ENCODE measurements at places on chromosomes 3 and 15.

DNA sequence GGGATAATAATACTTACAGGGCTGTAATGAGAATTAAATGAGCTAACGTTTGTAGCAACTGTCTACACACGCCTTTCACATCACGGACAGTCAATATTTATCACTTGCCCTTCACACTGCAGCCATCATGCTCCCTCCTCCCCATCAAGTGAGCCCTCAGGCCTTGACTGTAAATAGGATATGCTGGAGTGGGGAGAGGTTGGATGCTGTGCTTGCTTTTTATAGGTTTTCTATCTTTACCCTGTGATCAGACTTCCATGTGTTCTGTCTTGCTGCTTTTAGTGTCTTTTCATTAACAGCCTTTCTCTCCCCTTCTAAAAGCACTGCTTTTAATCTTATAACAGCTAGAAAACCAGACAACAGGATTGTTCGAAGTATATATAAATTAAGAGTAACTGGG, 12.8 kb upstream of the MAGEF1 start:
- no peak for DNase-seq

DNA sequence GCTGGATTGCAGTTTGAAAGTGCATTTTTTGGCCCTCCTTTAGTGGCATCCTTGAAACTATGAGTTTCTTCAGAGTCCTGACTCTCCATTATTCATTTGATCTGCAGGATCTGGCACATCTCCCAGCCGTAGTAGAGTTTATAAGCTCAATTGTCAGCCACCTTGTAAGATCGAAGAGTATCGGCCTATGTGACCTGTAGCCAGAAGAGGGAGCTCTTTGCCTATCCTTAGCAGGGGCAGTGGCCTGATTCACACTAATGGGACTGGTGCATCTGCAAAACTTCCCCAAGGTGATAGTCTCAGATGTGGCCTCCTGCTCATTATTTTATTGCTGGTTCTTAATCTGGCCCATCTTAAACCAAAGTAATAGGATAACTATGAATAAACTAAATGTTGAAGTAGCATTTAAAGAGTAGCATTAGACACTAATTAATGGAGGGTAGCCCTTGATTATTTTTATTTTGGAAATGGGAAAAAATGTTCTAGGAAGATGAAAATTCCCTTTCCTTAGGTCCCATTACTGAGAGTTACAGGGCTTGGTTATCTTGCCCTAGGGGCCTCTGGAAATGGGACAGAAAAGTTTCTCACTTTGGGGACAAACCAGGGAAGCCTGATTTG, 21.2 kb downstream of the GCSAM start:
- peak; percentile 20 for DNase-seq

DNA sequence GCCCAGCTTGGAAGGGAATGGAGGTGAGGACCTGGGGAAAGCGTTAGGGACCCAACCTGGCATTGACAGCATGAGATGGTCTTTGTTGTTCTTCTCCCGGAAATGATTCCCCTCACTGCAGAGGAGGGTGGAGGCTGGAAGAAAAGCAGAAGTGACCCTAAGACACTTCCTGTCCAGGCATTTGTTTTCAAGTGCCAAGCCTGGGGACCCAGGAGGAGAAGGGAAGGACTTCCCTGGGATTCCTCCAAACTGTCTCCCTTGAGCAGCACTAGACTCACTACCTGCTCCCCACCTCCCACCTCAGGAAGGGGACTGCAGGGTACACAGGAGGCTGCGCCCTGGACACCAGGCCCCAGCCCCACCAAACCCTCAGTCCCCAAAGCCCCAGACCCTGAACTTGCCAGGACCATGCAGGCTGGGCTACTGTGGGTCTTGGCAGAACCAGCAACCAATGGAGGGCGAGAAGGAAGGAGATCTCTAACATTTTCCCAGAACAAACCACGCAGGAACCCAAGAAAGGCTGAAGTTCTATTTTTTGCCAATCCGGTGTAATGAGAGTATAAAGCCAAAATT, 9.8 kb upstream of the VIPR1 start:
- DNase-seq = no peak

GRCh38 chr3:160437083-160437455, 12.5 kb downstream of the TRIM59 start:
- DNase-seq = no peak

GRCh38 chr3:167493244-167493643, 19.4 kb upstream of the SERPINI2 start:
- no peak for DNase-seq

DNA sequence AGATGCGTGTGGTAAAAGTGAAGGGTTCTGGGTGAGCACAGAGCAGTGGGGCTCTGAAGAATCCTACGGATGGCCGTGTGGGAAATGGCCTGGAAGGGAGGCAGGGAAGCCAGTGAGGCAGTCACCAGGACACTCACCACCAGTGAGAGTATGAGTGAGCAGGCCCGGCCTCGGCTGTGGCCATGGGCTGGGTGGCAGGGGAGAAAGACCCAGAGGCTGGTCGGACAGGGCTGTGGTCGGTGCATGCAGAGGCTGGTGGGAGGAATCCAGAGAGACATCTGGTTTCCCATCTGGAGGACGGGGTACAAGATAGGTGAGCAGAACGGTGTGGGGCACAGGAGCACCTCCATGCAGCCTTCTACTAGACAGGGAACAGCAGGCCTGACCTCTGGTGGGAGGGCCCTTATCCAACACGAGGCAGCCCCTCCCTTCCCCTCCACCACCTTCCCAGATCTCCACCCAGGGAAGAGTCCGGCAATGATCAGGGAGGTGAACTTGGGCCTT, 10.1 kb downstream of the PCSK6 start:
- no peak for DNase-seq

GRCh38 chr3:97235611-97236315, 421.4 kb downstream of the EPHA6 start:
- DNase-seq = no peak

- no peak for DNase-seq
Measured at GRCh38 chr3:5026046-5026362, 46.8 kb downstream of the BHLHE40 start.

- DNase-seq = no peak
Measured at GRCh38 chr3:107346564-107346963, 30.7 kb upstream of the CCDC54 start.

DNA sequence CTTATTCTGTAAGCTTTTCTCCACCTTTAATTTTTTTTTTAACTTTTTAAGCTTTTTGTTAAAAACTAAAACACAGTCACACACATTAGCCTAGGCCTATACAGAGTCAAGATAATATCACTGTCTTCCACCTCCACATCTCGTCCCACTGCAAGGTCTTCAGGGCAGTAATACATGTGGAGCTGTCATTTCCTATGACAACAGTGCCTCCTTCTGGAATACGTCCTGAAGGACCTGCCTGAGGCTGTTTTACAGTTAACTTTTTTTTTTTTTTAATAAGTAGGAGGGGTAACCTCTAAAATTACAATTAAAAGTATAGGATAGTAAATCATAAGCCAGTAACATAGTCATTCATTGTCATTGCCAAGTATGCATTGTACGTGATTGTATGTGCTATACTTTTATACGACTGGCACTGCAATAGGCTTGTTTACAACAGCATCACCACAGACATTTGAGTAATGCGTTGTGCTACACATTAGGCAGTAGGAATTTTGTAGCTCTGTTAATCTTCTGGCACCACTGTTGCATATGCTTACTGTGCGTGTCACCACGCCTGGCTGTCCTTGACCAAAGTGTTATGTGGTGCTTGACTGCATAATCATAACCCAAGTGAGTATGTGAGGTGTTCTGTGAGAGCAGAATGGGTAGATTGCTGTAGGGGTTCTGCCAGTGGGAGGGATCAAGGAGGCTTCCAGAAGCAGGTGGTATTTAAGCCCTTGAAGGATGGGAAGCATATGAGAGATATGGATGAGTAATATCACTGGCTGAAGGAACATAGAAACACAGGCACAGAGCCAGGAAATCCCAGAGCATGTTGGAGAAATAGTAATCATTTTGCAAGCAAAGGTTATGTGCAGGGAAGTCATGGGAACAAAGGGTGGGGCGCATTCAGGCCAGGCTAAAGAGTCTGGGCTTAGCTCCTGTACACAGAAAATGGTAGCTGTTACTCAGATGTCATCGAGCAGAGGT, 18.3 kb downstream of the FBXO22 start:
- DNase-seq = no peak

GRCh38 chr3:4829031-4829394, 150.2 kb upstream of the BHLHE40 start:
- DNase-seq = no peak

GRCh38 chr15:63469190-63469589, 35.2 kb upstream of the USP3 start:
- no peak for DNase-seq

- DNase-seq = peak; percentile 31
Measured at GRCh38 chr3:32296251-32297204, 58.0 kb downstream of the CMTM8 start.

DNA sequence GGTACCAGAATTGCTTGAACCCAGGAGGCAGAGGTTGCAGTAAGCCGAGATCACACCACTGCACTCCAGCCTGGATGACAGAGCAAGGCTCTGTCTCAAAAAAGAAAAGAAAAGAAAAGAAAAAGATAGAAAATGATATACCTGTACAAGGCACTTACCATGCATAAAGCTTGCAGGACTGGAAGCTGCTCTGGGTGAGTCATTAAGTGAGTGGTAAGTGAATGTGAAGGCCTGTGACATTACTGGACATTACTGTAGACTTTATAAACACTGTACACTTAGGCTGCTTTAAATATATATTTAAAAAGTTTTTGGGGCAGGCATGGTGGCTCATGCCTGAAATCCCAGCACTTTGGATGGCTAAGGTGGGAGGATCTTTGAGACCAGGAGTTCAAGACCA, 99.2 kb downstream of the SLMAP start:
- DNase-seq = no peak

DNA sequence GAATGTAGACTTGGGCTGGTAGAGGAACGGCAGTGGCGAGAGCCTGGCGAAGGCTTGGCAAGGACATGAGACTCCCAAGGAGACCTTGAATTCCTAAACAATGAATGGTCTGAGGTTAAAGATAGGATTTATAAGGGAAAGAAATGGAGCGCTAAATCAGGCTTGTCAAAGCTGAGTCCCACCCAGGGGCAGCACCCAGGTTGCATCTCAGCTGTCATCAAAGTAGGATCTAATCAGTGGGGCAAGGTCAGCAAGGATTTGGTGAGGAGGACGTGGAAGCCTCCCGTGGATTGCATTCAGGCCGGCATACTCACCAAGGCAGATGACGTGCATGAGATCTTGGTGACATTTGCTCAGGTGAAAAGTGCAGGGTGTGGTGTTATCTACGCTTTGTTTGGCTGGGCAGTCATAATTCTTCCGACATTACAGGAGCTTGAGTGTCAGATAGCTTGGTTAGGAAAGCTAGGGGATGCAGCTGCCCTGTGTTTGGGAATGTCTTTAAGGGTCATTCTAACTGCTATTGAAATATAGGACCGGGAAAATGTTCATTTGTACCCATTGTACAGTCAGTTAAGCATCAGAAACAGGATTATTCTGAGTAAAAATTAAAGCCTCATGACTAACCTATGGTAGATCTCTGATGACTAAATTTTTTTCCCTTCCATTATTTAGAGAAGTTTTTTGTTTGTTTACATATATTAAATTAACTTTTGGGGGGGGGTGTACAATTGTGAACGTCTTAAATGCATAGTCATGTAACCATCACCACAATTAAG, 99.4 kb upstream of the TSC22D2 start:
- no peak for DNase-seq

- no peak for DNase-seq
Measured at GRCh38 chr3:57706462-57706861, 13.6 kb upstream of the DENND6A start.

Measured in activated T-helper 1 cell treated with anti-CD3 and anti-CD28 coated beads, Interleukin-2, amount 50 U/mL, for 16 hours (primary cell).